ENCODE measurements at places on chromosomes 3 and 15. TPM values are rescaled to one million over a fixed set of nuclear protein-coding genes. Genes with fewer than 3 reads are reported as not detected.

DNA sequence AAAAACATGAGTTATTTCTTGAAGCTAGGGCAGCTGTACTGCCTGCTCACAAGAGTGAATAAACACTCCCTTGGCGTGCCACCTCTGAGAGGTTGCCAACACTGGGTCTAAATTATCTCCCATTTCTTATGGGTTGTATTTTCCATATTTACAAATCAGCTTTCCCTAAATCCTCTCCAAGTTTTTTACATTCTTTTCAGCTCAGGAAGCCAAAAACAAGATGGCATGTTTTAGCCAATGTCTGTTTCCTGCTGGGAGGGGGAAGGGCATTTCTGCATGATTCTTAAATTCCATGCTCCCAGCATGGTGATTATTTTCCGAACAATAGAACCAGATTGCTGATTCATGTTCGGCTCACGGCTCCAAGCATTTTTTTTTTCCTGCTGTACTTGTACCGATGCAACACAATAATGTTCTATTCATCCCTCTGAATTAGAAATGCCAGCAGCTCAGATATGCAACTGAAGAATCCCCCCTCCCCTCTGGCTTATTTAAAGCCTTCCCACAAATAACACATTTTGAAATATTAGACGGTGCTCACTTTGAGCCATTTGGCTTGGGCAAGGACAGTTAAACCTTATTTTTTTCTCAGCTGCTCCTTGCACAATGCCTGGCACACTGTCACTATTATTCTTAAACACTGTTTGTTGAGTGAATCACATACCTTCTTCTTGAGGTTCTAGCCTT, 252.5 kb downstream of the THRB start:
- no peak for DNase-seq

DNA sequence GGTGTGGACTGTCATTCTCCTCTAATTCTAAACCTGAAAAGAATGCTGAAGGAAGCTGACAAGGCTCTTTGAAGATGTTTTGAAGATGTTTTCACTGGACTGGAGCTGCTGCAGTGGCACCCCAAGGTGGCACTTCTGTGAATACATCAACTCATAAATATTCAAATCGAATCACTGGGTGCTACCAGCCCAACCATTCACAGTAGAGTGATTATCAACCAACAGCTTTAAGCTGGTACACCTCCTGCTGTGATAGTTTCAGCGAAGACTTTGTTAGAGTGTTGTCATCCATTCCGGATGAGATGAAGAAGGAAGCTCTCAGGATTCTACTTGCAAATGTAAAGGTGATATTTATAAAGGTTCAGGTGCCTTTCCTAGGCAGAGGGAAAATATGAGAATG, 106.6 kb downstream of the LSAMP start:
- DNase-seq, result no peak

EPHB3 gene
- 0.79 TPM for polyA plus RNA-seq

GRCh38 chr15:92886042-92886537, 14.0 kb upstream of the CHD2 start:
- DNase-seq, result no peak

TM4SF1 gene
- polyA plus RNA-seq, result not detected

GRCh38 chr15:67240235-67241131, 14.0 kb downstream of the AAGAB start:
- peak; percentile 27 for DNase-seq

ITIH4 gene
- 0.07 TPM for polyA plus RNA-seq

MINAR1 gene
- not detected for polyA plus RNA-seq

DNA sequence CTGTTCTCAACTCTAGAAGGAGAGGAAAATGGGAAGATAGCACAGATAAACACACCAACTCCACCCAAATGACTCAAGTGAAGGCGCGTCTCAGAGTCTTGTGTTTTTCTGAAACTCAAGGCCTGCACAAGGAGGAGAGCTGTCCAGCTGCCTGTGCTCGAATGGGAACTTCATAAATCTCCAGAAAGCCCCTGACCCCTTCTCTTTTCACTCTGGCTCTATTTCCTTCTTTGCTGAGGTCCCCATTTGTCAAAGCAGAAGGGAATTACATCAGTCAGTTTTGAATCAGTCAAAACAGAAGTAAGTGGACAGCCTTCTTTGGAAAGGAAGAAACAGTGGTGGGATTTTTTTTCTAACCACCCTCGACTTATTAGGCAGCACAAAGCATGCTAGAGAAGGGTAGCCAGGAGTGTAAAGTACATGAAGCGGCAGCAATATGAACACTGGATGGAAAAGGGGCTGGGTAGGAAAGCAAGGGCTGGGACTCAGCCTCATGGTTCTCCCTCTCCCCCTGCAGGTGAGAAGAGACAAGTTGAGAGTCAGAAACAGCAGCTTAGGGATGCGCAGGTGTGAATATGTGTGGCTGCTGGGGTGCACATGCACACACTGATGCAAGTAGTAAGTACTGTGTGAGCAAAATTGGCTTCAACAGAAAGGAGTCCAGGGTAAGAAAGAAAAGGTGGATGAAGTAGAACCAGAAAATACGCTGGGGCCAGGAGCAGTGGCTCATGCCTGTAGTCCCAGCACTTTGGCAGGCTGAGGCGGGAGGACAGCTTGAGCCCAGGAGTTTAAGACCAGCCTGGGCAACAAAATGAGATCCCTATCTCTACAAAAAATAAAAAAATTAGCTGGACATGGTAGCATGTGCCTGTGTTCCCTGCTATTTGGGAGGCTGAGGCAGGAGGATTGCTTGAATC, 36.6 kb upstream of the MAGEF1 start:
- DNase-seq, result no peak

NEIL1 gene
- 2.6 TPM for polyA plus RNA-seq

DNA sequence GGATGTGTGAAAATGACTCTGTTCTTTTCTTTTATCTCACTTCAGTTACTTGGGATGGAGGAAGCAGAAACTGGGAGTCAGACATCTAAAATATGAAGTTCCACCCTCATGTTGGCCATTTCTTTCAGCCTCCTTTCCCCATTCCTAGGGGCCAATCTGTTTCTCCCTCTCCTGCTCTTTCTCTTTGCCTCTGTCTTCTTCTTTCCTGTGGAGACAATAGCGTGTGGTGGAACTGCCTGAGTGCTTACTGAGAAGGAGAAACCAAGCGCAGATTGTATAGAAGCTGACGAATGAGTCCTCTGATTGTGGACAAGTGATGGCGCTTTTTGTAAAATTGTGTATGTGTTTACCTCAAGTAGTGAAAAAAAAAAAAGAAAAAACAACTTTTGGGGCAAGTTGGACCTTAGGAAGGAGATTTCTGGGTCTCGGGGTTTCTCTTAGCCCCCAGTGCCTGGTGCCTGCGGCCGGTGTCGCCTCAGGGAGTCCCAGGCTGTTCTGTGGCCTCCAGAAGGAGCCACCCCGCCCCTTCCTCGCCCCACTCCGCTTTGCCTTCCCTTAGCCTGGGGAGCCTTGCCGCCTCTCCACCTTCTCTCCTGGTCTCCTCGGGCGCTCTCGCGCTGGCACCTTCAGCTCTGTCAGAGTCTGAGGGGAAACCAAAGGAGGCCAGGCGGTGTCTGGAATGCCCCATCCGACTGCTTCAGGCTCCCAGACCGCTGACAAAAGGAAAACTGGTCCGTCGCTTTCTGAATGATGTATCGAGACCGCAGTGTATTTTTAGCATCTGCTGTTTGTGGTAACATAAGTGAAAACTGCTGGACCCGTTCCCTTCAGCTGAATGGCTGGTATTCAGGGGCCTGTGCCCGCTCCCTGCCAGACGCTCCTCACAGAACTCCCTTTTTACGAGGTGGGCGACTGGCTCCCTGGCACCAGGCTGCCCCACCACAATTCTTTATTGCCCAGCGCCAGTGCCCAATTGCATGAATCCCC, 30.1 kb downstream of the SCG5 start:
- no peak for DNase-seq

DNA sequence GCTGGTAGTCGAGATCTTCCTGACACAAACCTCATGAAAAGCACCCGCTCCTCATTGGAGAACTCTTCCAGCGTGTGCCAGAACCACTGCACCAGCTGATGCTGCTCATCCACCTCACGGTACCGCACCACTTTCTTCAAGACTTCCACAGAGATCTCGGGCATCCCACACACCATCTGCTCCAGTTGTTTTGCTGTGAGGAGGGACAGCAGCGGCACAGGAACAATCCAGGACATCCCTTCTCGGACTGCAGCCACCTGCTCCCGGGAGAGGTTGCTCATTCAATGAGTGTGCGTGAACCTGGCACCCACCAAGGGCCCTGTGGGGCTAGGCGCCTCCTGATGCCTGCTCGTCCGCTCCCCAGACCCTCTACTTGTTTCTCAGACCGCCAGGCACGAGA, 15.1 kb downstream of the FBXL22 start:
- DNase-seq, result no peak

DNA sequence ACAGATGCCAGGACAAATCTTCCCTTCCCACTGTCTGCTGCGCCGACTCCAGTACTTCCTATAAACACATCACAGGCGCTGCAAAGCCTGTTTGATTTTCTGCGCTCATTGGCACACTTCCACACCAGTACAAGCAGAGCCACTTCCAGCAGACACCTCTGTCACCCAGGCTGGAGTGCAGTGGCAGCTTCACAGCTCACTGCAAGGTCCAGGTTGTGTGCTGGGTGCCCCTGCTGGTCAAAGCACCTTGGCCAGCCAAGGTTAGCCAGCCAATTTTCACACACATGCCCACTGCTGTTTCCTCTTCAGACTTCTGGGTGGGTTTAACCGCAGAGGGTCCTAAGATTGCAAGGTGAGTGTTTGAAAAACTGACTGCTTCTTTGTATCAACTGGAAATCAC, 4.9 kb downstream of the CHDH start:
- DNase-seq, result no peak
